ENCODE measurements at places on chromosomes 4 and X.

DNA sequence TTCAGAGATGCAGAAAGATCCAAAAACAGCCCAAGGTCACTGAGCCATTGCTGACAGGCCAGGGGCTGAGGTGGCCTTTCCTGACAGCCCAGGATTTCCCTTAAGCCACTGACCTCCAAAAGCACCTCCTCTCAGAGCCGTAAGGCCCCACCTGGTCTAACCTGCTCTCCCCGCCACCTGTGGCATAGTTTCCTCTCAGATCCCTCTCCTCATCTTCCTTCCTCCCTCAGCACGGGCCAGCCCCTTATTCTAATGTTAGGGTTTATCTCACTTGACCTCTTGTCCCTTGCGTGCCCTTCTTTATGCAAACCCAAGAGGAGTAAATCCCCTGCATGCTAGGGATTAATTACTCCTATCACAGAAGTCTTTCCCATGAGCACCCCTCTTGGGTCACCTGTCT, 113.0 kb downstream of the RBM47 start:
- no peak for DNase-seq

DNA sequence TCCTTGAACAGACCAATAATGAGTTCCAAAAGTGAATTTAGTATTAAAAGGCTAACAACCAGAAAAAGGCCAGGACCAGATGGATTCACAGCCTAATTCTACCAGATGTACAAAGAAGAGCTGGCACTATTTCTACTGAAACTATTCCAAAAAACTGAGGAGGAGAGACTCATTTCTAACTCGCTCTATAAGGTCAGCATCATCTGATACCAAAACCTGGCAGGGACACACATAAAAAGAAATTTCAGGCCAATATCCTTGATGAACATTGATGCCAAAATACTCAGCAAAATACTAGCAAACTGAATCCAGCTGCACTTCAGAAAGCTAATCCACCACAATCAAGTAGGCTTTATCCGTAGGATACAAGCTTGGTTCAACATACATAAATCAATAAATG, 35.8 kb upstream of the USP46 start:
- DNase-seq: no peak

DNA sequence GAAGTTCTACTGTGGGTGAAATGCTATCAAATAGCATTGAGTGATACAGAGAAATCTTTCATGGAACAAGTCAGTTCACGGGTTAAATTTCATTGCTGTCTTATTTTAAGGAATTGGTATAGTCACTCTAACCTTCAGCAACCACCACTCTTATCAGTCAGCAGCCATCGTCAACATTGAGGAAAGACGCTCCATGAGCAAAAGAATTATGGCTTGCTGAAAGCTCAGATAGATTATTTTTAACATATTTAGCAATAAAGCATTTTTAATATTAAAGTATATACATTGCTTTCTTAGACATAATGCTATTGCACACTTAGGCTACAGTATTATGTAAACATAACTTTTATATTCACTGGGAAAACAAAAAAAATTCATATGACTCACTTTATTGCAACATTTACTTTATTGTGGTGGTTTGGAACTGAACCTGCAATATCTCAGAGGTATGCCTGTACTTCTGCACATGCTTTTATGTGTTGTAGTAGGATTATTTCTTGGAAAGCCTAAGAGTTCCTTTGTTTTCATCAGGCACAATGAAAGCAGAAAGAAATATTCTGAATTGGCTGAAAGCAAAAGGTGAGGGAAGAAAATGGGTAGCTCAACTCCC, 586.7 kb downstream of the GBA3 start:
- no peak for DNase-seq

DNA sequence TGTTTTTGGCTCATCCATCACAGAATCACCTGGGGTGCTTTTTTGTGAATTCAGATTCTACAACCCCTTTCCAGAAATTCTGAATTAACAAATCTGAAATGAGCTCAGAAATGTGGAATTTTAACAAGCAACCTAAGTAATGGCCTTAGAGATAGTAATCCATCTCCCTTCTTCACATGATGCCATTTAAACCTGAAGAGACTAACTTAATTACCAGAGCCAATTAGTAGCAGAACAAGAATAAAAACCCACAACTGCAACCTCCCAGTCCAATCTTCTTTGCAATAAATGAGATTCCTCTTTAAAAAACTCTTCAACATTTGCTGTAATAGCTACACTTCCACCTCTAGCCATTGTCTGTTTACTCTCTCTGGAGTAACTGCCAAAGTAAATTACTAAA, 69.7 kb downstream of the ARAP2 start:
- no peak for DNase-seq

DNA sequence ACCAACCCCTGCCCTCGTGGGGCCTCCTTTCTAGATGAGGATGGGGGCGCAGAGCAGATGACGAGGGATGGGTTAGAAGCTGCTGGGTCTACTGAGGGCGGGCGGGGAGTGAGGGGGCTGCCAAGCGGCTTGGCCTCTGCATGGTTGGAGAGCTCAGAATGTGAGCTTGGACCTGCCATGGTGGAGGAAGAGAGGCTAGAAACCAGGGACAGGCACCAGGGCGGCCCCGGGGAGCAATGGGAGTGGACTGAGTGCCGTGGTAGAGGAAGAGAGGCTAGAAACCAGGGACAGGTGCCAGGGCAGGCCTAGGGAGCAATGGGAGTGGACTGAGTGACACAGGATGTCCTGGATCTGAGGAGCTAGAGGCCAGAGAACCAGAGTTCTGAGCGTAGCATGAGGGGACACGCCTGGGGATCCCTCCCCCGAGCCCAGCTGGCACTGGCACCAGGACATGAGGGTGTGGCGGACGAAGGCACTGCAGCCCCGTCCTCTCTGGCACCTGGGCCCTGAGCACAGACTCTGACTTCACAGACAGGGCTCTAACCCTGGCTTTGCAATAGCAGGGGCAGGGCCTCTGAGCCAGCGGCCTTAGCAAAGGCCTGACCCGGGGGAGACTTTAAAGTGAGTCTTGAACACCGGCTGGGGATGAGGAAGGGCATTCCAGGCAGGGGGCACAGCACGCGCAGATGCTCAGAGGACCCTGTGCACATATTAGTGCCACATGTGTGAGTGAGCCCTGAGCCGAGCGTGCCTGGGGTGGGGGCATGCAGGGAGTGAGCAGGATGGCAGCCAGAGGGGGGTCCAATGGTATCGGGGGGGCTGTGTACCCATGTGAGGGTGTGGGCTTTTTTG, 214.0 kb upstream of the PSAPL1 start:
- no peak for DNase-seq

DNA sequence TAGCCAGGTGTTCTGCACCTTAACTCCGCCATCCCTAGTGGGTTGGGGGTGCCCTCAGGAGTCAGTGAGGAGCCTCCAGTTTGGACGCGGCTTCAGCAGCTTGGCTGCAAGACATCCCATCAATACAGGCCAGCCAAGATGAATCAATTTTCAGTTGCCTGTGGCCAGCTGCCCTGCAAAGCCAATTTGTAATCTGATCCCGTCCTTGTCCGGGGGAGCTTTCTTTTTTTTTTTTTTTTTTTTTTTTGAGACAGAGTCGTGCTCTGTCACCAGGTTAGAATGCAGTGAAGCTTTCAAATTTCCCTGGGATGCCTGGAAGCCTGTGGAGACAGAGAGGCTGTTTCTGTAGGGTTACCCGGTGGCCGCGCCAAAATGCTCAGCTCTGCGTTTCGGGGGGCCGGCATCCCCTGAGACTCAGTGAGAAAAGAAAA, 192.5 kb downstream of the ASMT start:
- no peak for DNase-seq
